ENCODE measurements at places on chromosomes 3 and 15. TPM values are rescaled to one million over a fixed set of nuclear protein-coding genes. Genes with fewer than 3 reads are reported as not detected.

DNA sequence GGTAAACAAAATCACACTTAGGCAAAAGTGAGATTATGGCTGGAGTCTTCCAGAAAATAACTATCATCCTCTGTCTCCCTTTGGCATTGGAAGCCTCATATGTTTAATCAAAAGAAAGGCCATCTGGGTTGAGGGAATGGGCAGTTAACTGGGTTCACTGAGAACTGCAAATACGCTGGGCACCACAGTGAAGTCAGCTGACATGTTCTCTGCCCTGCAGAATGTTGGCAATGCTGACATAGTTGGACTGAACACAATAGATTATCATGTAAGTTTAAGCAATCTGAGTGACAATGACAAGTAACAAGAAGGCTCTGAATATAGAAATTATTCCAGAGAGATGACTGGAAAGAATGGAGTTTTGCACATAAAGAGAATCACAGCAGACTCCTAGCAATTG lies 43.8 kb upstream of the SLC25A26 start:
- DNase-seq: no peak

DNA sequence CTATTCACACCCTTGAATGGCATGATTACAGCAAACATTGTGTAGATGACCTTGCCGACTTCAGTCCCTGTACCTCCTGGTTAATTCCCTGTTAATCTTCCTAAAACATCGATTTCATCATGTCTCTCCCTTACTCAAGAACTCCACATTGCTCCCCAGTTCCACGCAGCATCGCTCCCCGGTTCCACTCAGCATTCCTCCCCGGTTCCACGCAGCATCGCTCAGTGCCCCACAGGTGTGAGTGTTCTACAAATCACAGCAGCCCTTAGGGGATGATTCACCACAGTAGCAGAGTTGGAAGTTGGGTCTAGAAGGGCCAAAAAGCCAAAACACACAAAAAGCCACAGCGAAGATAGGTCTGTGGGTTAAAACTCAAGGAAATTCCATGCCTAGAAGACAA lies 8.6 kb upstream of the TNK2 start:
- no peak for DNase-seq

DNA sequence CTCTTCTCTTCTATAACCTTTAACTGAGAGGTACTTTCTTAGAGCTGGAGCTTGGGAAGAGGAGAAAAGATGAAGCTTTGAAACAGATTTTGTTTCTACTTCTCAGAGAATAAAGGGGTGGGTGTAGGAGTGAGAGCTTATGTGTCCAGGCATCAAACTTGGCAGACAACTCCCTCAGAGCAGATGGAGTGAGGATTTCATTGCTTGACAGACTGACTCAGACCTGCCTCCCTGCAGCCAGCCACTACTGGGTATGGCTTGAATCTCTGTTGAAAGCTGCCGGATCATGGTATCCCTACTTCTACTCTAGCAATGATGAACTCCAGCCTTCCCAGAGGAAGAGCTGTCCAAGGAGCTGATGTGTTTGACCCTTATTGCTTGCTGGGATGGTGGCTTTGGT lies 36.7 kb downstream of the SYN2 start:
- DNase-seq: no peak

PDHB gene
- total RNA-seq: 78.8 TPM

- DNase-seq: no peak
Observed at GRCh38 chr3:45026038-45026437, at the start of gene CLEC3B. Gene CLEC3B, plus strand, starts transcription at chr3:45026303. Its CDS starts 60 bp downstream, at chr3:45026363.

- no peak for DNase-seq
Observed at GRCh38 chr3:149958171-149958796, 12.4 kb downstream of the PFN2 start.

- DNase-seq: no peak
Observed at GRCh38 chr3:194836661-194837060, 151.0 kb downstream of the FAM43A start.

MAGEL2 gene
- total RNA-seq: not detected
